ENCODE measurements at places on chromosomes 3 and 15.

DNA sequence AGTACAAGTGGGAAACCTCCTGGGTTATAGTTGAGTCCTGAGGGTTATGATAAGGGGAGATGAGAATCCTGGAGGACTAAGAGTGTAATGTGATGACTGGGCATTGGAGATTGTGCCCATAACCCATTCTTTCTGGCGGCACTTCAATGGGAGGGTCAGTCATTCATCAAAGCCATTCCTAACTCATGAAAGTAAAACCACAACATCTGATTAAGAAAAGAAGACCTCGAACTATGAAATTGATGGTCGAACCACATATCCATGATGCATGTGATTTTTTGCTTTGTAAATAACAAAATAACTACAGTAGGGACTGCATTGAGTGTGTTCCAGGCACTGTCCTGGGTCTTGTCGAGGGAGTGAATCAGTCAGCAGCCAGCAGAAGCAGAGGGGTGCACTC is 215.1 kb downstream of the SHQ1 start:
- no peak for DNase-seq

GRCh38 chr15:56982987-56983386 is 64.5 kb downstream of the TCF12 start:
- no peak for DNase-seq

- DNase-seq: no peak
These were observed 8.8 kb upstream of the KCTD6 start for GRCh38 chr3:58482917-58483636.

- peak; percentile 17 for DNase-seq
These were observed 71.6 kb upstream of the RPL35A start for GRCh38 chr3:197878427-197878826.

DNA sequence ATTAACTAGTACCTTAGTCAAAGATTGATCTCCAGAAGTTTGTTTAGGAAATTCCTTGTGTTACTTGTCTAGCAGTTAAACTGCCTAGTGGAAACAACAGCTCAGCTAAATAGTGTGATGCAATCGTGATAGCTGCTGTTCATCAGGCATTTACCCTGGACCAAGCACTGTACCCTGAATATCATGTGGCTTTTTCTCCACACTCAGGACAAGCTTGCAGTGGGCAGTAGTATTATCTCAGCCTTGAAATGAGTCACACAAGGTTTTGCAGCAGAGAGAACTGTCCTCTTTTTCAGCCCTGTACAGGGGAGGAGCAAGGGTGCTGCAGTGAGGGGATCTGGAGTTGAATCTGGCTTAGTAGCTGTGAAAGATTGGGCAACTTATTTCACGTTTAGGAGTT is 208.4 kb downstream of the TP63 start:
- DNase-seq: no peak

GRCh38 chr15:68572921-68573320 is 5.9 kb upstream of the CORO2B start:
- no peak for DNase-seq

DNA sequence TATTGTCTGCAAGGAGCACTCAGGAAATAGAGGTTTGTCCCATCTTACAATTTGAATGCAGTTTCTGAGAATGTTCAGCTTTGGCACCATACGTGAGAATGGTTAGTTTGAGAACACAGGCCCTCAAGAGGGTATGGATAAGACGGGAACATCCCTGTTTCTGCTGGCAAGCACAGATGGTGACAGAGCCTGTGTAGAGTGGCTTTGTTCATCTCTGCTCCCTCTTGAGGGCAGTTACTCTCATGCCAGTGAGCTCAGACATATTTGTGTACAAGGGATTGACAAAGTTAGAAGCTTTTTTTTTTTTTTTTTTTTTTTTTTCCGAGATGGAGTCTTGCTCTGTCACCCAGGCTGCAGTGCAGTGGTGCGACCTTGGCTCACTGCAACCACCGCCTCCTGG is 71.5 kb upstream of the FILIP1L start:
- no peak for DNase-seq

Data from stimulated activated CD4-positive, alpha-beta T cell treated with anti-CD3 and anti-CD28 coated beads, TNF-alpha, amount 100 ng/mL, for 24 hours (primary cell).